ENCODE measurements at places on chromosomes 2 and 18. TPM values are rescaled to one million over a fixed set of nuclear protein-coding genes. Genes with fewer than 3 reads are reported as not detected.

The CYP27C1 gene
- not detected for total RNA-seq

The FABP1 gene
- not detected for total RNA-seq

The POTEI gene
- total RNA-seq = not detected

The SGPP2 gene
- 2.7 TPM for total RNA-seq

The IL36RN gene
- total RNA-seq = not detected

The BCL2L11 gene
- total RNA-seq = 19.9 TPM

The EFHD1 gene
- 0.78 TPM for total RNA-seq

The NYAP2 gene
- total RNA-seq = not detected

The SERPINB13 gene
- not detected for total RNA-seq

The GKN1 gene
- not detected for total RNA-seq

GRCh38 chr2:10316860-10317259 is 14.2 kb downstream of the HPCAL1 start:
- no peak for DNase-seq

GRCh38 chr2:190454795-190455194 is 46.6 kb downstream of the MFSD6 start:
- DNase-seq = no peak

DNA sequence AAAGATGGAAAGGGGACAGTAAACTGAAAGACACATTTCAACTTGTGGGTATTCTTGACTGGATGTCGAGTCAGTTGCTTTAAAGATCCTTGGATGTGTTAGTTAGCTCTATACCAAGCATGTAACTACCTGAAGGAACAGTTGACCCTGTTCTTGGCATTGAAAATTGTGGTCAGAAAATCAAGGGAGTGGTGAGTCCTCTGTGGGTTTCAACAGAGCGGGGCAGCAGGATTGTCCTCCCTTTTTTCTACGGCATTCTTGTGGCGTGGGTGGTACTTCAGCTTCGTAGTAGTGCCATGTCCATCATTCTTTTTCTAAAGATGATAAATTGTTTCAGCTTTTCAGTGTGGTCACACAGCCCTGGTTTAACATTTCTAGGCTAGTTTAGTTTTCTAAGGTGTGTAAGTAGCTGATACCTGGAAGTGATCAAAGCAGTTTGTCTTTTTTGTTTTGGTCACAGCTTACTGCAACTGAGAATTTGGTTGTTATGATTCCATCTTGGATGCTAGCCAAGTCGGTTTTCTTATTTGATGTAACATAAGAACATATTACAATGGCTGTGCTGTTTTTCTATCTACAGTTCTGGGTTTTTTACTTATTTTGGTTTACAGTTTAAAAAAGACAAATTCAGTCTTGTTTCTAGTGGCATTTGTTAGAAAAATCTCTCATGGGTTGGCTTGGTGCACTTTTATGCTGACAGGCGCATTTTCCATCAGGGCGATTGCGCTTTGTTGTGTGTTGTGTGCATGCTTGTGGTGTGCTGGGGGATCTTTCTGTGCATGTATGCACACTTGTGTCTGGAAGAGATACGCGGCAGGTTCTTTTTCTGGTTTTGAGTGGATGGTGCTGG is 84.7 kb downstream of the ZNF407 start:
- no peak for DNase-seq

DNA sequence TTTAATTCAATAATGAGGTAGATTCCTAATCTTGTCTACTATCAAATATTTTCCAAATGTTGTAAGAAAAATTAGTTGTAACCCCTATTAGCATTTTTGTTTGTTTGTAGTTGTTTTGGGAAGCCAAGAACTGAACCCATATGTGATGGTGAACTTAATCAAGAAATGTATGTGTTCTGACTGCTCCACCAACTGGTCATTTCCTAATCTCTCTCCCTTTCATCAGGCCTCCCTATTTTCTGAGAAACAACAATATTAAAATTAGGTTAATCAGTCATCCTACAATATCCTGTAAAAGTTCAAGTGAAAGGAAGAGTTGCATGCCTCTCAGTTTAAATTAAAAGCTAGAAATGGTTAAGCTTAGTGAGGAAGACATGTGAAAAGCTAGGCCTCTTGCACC is 504.0 kb downstream of the EPHA4 start:
- no peak for DNase-seq

- DNase-seq = no peak
Observed at GRCh38 chr2:153495725-153496124, 17.2 kb upstream of the RPRM start.

GRCh38 chr2:71798266-71799012 is 345.1 kb downstream of the DYSF start:
- peak; percentile 20 for DNase-seq

DNA sequence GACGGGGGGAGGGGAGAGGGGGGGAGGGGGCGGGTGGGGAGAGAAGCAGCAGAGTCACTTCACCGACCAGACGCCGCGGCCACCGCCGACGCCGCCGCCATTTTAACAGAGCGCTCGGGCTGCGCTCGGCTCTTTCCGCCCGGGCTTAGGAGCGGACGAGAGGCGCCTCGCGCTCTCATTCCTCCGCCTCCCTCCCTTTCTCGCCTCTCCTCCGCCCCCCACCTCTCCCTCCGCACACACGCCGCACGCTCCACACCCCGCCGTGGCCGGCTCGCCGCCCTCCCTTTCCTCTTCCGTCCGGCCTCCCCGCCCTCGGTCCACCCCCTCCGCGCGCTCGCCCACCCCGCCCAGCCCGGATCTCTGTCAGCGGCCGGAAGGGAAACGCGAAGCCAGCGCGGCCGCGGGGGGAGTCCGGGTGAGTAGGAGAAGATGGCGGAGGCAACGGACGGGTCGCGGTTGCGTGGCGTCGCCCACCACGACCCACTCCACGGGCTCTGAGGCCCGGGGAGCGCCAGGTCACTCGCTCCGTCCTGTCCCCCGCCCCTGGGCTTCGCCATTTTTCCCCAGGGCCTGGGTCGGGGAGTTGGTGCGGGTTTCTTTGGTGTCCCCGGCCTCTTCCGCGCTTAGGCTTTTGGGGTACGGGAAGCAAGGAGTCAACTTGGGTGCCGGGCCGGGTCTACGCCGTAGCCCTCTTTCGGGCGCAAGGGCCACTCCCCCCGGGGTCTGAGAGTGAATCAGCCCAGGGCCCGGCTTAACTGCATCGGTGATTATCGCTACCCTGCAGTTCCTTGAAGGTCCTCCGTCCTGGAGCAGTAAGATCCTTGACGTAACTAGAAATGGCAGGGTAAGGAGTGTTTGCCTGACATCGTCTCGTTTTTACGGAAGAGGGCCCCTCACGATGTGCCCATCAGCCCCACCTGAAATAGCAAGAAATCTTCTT is at the start of gene USP34:
Gene USP34 (minus strand): TSS at position 123 of the 940 bp plus-strand sequence. CDS start 395 bp downstream, outside the sequence.
- DNase-seq = peak; percentile 92

DNA sequence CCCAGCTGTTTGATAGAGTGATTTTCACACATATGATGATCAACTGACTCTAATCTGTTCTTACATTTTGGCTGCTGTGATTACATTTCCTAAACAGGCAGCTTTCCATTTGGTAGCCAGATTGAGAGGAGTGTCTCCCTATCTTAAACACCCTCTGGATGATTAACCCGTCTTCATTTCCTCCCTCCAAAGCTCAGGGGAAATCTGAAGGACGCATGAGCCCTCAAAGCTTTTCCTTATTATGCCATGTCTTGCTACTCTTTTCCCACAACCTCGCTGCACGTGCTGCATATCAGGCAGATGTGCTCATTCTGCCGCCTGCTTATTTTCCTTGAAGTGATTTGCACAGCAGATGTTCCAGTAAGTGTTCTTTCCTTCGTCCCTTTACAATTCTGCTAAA is 837.4 kb downstream of the LRRTM4 start:
- DNase-seq = no peak

DNA sequence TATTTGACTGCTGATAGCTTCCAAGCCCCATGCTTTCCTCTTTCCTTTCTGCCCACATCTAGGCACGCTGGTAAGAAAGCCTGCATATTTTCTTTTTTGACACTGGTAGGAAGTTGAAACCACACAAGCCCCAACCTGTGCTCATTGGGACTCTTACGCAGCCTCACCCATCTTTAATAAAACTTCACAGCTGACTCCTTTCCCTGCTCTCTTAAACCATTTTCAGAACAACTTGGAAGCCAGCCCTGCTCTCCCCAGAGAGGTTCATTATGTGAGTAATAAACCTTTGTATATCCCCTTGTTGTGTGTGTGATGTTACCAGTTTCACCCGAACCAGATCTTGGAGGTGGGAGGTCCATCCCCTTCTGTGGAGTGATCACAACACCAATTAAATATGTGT is 268.4 kb downstream of the GPD2 start:
- DNase-seq = no peak

DNA sequence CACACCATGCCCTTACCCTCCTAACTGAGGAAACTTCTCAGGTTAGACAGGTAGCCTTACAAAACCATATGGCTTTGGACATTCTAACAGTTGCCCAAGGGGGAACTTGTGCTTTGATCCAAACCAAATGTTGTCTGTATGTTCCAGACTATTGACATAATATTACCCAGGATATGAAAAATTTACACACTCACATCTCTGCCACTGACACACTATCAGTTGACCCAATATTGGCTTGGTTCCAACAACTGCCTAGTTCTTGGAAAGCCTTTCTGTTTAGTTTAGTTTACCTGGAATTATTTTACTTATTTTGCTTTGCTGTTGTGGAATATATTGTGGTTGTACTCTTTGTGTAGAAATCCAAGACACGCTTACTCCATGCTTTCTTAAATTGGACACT is 178.4 kb downstream of the RNF152 start:
- no peak for DNase-seq

GRCh38 chr2:38039121-38039910 is 36.6 kb downstream of the CYP1B1 start:
- DNase-seq = no peak

DNA sequence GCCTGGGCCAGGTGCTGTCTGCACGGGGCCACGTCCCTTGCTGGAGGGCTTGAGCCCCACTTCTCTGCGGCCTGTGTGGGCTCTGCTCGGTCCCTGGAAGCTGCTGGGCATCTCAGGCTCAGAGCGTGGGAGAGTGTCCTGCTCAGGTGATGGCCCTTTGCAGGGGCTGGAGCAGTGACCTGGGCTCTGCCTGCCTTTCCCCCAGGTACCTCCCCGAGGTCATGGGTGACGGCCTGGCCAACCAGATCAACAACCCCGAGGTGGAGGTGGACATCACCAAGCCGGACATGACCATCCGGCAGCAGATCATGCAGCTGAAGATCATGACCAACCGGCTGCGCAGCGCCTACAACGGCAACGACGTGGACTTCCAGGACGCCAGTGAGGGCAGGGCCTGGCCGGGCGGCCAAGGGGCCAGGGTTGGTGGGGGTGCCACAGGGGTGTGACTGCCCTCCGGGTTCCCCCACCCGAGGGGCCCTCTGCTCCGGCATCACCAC is 29.9 kb downstream of the GPC1 start:
- no peak for DNase-seq

DNA sequence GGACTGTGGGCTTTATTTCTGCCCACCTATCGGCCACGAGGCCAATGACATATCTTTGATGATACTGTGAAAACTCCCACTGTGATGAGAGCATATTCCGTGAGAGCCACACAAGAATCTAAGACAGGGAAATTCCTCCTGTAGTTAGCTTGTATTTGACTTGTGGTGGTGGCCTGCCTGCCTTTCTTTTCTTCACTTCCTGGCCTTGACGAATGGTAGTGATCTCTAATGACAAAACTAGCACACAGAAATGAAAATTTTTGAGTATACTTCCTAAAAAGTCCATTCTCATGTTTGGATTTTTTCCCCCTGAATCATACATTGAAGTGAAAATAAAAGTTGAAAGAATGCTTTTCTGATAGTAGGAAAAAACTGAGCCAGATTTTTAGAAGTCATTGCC is 94.4 kb downstream of the MGAT5 start:
- DNase-seq = no peak

GRCh38 chr2:118738524-118739308 is 108.7 kb downstream of the EN1 start:
- DNase-seq = no peak

- DNase-seq = no peak
Observed at GRCh38 chr2:10035633-10036032, 7.7 kb upstream of the KLF11 start.

DNA sequence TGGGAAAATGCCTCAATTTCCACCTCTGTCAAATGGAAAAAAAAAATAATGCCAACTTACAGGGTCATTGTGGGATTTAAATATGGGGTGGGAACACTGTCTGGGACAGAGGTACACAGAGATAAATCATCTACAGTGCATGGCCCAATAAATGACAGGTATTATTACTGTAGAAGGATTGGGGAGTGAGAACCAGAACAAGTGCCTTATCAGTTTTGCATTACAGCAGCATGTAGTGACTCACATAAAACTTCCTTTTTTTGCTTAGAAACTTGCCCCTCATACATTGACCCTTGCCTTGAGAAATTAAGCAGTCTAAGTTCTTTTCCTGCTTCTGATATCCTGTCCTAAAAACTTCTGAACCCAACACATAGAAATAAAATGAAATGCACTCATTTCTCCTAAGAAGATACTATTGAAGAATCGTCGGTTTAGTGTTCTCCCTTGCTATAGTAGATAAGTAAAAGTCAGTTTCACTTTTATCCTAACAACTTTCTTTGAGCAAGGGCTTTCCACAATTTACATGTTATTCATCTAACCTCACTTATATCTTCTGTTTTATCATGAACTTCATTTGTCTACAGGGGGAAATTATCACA is 121.0 kb upstream of the HAAO start:
- DNase-seq = no peak

GRCh38 chr2:61193670-61194561 is 31.9 kb downstream of the C2orf74 start:
- no peak for DNase-seq

DNA sequence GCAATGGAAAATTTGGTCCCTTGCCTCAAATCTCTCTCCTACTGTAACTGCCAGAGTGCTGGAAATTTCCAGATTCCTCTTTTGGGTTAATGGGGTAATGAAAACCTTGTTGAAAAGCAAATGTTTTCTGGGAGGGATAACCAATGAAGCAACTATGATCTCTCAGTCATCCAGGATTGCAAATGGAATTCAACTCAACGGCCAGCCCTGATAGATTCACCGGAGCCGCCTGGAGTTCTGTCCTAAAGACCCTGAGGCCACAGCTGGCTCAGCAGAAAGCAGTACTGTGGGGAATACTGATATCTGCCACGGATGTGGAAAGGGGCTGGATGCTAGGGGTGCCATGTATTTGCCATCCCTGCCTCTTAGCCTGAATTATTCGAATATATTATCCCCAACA is 167.8 kb downstream of the NRP2 start:
- no peak for DNase-seq

- no peak for DNase-seq
Observed at GRCh38 chr18:37535968-37536367, 29.6 kb downstream of the CELF4 start.

- no peak for DNase-seq
Observed at GRCh38 chr2:57990118-57990725, 56.4 kb upstream of the VRK2 start.

DNA sequence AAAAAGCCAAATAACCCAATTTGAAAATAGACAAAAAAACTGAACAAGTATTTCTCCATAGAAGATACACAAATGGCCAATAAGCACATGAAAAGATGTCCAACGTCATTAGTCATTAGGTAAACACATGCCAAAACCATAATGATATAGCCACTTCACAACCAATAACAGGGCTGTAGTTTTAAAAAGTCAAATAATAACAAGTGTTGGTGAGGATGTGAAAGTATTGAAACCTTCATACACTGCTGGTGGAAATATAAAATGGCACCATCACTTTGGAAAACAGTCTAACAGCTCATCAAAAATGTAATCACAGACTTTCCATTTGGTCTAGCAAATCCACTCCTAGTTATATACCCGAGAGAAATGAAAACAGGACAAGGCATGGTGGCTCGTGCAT is 144.2 kb upstream of the CYP1B1 start:
- DNase-seq = no peak

Data from activated naive CD8-positive, alpha-beta T cell treated with anti-CD3 and anti-CD28 coated beads for 36 hours (primary cell).